Hindlimb muscle (tissue), 1 donor: ENCODE measurements at places on chromosomes 4 and X.

DNA sequence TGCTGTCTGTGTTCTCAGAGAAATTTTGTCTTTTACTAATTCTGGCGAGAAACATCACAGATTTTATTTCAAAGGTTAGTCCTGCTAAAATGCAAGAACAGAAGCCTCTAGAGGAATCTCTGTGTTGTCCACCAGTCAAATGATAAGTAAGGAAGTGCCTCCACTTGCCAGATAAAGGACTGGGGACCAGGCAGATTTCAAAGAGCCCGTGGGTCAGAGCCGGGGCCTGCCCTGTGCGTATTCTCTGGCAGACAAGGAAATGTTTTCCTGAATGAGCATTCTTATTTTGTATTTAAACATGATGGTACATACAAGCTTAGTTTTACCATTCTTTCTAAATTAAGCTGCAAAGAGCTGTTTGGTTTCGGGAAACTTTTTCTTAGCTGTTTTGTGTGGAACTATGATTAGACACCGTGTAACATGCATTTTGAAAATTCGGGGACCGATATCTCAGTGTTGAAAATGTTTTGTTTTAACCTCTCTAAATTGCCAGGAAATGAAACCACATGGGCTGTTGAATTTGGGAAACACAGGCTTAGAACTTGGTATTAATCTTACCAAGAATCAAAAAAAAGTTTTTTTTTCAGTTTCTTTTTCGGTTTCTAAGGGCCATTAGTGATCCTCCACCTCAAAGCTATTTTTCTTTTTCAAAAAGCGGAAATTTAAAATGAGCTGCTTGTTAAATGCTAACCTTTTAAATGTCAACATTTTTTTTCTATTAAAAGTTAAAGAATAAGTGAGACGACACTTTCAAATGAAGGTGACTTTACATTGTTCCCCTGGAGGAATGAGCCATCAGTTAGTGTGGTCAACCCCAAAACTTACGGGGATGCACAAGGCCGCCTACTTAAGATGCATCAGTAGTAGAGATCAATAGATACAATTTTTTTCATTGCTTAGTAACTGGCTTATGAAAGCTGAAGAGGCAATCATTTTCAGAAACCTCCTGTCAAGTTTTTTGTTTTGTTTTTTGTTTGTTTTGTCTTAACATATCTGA is 89.6 kb upstream of the MTM1 start:
- no peak for DNase-seq

- no peak for DNase-seq
Measured at GRCh38 chrX:13270360-13270759, 49.5 kb downstream of the ATXN3L start.

- no peak for DNase-seq
Measured at GRCh38 chr4:48649505-48649904, 130.6 kb downstream of the FRYL start.

- DNase-seq: no peak
Measured at GRCh38 chrX:12452268-12452667, 314.0 kb downstream of the FRMPD4 start.

- DNase-seq: no peak
Measured at GRCh38 chrX:42577936-42578470, 200.0 kb downstream of the PPP1R2C start.

DNA sequence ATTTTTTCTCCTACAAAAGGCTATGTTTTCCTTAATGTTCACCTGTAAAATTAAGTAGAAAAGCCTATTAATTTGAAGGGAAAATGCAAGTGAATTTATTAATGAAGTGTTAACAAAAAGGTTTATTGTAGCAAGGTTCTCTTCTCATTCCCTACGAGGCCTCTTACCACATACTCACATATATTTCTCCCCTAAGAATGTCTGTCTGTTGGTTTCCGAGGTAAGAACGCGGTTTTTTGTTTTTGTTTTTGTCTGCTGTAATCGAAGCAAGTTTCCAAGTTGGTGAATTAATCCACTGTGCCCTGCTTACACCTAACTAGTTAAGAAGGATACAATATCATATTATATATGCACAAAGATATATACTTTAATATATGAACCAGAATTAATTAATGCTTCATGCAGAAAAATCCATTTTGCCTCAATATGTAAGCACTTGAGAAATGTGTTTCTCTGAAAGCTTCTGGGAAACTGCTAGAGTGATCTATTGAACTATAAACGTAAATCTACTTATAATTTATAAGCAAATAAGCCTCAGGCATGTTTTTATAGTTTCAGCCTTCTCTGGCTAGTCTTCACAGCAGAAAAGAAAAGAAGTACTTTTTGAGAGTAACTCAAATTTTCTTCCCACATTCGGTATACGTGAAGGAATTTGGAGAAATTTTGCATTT is 120.8 kb downstream of the EGF start:
- no peak for DNase-seq

GRCh38 chrX:45847961-45848360 is 647.3 kb upstream of the DIPK2B start:
- no peak for DNase-seq

DNA sequence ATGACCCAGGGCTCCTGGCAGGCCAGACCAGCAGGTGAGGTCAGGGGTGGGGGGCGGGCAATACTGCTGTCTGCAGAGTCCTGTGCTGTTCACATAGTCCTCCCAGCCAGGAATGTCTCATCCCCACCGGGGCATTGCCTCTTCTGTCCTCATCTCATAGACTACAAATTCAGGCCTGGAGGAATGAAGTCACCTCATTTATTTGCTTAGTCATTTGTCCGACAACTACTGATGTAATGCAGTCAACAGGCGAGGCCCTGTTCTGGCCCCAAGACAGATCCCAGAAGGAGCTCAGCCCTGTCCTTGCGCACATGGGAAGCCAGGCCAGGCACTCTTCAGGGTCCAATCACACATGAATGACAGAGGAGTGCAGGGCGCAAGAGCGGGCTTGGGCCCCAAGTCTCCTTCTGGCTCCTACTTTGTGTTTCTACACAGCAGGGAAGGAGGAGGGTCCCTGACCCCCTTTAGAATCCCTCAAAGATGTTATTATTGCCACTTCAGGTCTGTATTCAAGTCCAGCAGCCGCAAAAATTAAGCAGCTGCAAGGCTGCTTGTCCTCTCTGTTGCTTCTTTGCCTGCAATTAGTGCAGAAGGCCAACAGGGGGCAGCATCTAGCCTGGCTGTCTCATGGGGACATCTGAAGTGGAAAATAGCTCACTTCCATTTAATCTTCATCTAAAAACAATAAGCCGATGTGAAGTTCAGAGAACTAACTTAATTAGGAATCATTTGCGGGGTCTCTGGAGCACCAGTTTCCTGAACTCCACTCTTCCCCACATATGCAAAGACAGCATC is 15.2 kb upstream of the HMX1 start:
- no peak for DNase-seq

DNA sequence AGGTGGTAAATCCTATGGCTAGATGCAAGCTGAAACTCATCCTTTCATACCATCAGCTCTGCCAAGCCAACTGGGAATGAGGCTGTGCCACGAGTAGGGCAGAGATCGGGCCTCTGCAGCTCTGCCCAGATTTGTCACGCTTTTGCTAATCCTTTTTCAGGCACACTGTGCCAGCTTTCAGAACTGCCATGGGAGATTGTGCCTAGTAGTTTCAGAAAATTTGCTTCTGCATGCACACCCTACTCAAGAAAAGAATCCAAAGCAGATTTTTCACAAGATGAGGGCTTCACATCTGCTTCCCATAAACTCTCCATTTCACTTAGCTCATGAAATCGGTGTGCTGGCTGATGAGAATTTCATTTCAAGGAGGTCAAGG is 3.3 kb upstream of the ADH7 start:
- peak; percentile 7 for DNase-seq

GRCh38 chr4:955931-956381 is 17.4 kb downstream of the DGKQ start:
- no peak for DNase-seq

- DNase-seq: no peak
Measured at GRCh38 chr4:172153719-172154118, 340.5 kb downstream of the GALNTL6 start.

- no peak for DNase-seq
Measured at GRCh38 chrX:40922307-40922706, 162.9 kb upstream of the USP9X start.

DNA sequence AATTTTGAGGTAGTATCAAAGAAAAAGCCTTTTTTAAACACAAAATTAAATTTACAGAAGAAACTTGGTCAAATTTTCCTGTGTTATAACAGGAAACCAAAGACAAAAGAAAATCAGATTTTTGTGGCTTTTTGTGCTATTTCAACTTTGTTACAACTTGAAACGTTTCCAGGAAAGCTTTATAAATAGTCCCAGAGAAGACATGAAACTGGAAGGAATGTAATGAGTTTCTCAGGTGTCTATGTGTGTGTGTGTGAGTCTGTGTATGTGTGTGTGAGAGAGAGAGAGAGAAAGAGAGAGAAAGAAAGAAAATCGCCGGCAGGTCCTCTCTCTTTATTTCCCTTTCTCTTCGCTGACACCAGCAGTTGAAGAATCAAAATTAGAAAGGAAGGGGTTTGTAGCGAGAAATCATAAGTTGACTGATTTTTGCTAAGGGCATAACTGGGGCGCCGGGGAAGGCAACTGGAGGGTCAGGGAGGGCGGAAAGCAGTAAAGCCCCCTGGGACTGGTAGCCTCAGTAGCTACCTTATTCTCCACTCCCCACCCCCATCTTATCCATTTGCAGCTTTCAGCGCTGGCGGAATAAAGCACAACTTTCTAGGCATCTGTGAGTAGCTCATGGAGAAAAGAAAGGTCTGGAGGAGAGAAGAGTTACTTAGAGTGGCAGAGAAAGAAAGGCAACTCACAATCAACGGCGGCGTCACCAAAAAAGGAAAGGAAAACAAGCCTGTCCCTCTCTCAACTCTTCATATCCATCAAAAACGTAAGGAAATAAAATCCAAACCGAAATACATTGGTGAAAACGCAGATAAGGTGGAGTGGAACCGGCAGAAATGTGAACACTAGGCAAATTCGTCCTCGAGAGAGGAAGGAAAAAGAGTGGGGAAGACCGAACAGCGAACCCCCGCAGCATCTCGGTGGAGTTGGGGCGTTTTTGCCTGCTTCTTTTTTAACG is 1.3 kb downstream of the TMEM47 start:
- no peak for DNase-seq

DNA sequence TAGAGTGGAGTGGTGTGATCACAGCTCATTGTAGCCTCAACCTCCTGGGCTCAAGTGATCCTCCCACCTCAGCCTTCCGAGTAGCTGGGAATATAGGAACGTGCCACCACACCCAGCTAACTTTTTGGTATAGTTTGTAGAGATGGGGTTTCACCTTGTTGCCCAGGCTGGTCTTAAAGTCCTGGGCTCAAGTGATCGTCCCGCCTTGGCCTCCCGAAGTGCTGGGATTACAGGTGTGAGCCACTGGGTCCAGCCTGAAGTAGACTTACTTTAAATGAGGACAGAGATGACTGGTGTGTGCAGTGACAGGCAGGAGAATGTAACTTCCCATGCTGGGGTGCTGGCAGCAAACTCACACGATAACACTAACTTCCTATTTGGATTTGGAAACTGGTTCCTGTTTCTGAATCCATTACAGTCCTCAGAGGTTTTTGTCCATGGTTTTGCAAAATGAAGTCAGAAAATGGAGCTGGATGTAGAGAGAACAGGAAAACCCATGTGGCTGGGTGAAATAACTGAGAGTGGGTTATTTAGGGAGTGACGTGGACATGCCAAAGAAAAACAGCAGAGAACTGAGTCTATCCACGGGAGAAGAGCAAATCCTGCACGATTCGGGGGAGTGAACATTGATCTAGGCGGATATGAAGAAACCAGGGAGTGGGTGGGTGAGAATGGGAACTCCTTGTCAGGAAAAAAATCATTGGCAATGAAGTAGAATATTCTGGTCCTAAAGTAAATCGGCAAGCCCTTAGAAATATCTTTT is 95.6 kb downstream of the GATB start:
- no peak for DNase-seq
